ENCODE measurements at places on chromosomes 12 and 14.

DNA sequence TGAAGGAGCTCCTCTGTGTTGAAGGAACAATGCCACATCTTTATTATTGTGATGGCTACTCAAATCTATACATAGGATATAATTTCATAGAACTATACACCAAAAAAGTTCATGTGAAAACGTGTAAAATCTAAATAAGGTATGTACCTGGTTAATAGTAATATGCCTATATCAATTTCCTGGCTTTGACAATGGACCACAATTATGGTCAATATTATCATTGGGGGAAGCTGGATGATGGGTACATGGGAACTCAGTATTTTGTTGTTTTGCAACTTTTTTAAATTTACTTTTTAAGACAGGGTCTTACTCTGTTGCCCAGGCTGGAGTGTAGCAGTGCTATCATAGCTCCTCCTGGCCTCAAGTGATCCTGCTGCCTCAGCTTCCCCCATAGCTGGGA is 270.7 kb downstream of the TMEM132C start:
- DNase-seq, result no peak

DNA sequence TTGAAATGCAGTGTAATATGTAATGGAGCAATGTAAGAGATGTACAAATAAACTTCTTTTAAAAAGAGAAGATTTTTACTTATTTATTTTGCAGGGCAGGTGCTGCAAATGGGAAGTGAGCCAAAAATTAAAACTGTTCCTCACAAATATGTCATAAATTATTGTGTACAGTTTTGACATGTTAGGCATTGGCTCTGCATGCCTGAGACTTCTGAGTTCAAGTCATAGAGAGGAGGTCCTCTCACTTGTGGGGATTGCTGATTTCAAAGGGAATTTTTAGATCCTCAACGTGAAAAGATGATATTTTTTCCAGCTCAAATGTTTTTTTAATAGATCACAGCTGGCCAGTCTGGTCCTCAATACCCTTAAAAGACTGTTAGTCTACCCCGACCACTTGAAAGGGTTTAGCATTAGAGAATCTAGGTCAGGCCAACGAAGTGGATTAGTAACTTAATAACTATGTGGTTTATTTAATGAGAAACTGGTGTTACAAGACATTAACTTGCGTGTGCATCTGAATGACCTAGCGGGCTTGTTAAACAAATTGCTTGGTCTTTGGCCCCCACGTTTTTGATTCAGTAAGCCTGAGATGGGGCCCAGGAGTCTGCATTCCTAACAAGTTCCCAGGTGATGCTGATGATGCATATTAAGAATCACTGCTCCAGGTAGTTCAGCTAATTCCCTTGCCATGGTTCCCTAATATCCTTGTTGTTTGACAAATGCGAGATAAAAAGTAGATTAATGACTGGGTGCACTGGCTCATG is 30.9 kb upstream of the WDR89 start:
- no peak for DNase-seq

DNA sequence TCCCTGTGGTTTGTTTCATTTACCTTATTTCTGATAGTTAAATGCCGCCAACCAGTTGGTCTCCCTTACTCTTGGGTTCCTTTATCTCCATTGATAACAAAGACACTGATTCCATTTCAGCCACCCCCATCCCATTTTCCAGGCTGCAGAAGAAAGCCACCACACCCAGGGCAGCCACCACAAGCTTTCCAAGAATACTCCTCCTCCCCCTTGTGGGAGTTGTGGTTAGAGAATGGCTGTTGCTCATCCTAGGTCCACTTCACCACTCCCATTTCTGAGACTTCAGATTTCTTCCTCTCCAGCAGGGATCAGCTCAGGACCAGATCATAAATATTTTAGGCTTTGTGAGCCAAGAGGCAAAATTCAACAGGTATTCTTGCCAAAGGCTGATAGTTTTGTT is 73.9 kb downstream of the ANO4 start:
- no peak for DNase-seq

DNA sequence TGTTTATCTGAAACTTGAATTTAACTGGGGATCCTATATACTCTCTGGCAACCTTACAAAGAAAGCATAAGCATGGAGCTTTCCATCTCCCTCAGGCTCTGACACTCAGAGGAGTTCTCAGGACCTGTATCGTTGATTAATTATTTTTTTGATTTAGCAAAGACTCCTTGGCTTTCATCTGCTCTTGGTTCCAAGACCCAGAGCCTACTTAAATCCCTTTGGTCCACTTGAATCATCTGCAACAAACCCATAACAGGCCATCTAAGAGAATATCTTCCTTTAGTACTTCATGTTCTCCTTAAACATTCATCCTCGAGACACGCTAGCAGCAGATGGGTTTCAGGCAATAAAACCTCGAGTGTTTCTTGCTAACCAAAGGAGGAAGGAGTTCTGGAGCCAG is 85.4 kb downstream of the ZFP36L1 start:
- no peak for DNase-seq

- DNase-seq, result no peak
These were observed 29.8 kb downstream of the DIO3 start for GRCh38 chr14:101591121-101591520.

DNA sequence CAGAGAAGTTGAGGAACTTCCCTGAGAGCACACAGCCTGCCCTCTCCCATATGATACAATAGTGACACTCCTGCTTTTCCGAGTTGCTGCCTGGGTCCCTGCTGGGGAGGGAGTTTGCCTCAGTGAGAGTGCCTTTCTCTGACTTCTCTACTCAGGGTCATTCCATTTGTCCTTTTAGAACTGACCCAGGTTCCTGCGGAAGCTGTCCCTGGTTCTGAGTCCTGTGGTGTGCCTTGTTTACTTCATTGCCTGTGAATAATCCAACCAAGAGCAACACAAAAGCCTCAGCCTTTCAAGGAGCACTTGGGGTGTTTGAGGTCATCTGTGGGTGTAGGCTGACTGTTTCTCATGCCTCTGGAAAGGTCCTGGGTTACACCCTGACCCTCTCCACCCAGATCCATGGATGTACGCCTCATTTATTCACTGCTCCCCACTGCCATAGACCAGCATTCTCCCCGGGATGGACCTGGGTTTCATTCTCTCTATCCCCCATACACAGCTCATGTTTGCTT is 13.6 kb downstream of the SERPINA1 start:
- no peak for DNase-seq

DNA sequence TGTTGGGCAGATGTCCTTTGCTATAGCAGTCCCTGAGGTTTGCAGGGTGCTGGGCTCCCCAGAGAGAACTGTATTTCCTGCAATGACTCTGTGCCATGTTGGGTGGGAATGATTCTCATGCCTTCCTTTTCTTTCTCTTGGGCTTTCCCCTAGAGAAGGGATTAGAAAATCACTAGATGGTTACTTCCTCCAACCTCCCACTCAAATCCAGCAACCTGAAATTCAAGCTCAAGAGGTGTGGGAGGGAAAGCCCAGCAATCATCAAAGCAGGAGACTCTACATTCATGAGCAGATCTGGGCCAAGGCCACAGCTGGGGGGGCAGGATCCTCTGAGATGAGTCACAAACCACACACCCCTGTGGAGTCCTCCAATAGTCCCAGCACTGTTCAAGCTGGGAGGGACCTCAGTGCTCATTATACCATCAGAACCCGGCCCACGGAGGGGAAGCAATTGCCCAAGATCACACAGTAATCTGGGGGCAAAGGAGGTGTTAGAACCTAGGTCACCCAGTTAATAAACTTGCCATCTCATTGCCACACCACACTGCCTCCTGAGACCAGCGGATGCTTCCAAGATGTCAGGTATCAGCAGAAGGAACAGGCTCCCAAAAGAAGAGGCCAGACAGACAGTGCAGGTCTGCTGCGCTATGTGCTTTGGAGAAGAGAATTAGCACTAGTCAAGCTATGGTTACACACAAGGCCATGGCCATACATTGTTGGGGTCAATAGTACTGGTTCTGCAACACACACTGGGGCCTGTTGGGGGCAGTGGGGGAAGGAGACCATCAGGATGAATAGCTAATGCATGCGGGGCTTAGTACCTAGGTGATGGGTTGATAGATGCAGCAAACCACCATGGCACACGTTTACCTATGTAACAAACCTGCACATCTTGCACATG is 65.7 kb downstream of the TTC9 start:
- no peak for DNase-seq

DNA sequence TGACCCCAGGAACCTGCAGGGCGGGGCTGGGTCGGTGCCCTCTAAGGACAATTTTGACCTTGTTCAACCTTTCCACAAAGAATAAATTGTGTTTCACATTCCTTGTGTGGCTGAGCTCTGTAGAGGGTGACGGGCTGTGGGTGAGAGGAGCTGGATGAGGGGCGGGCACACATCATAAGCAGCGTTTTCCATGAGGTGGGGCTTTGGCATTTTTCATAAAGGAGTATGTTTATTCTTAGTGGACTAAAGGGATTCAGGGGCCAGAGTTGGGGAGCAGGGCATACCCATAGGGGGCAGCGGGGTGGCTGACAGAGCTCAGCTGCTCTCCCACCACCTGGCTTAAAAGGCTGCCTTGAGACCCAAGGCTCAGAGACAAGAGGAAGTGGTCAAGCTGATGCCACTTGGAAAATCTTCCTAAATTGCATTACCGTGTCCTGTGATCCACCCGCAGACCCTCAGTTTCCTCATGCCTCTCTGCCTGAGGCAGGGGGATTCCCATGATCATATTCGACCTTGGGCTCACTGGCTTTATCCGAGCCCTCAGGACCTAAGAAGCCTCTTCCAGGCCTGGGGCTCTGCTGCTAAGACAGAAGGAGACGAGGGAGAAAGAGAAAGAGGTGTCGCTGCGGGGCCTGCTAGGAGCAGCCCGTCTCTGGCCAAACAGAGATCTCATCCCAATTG is 11.4 kb downstream of the MMP14 start:
- no peak for DNase-seq
